ENCODE measurements at places on chromosomes 4 and X. TPM values are rescaled to one million over a fixed set of nuclear protein-coding genes. Genes with fewer than 3 reads are reported as not detected.

GRCh38 chr4:32890398-32890797 is 2170.2 kb downstream of the PCDH7 start:
- no peak overlapping the region for H3K27ac ChIP-seq
- H3K4me1 ChIP-seq = no peaks in the 10 kb centered on the region
- no peak for DNase-seq
- no peak overlapping the region for H3K4me3 ChIP-seq

GRCh38 chr4:130479020-130479419 is 1383.1 kb downstream of the C4orf33 start:
- peak; percentile 54 for DNase-seq
- peaks cover 17% of the 10 kb centered on the region for H3K4me1 ChIP-seq
- no peaks in the 10 kb centered on the region for H3K27me3 ChIP-seq
- H3K27ac ChIP-seq = peak overlapping the region; percentile 79

- peaks cover 34% of the 10 kb centered on the region for H3K36me3 ChIP-seq
- no peaks in the 10 kb centered on the region for H3K27me3 ChIP-seq
- DNase-seq = peak; percentile 37
- no peak overlapping the region for H3K4me3 ChIP-seq
Measured at GRCh38 chr4:1356181-1356998, 9.4 kb downstream of the UVSSA start.

- peaks cover 13% of the 10 kb centered on the region for H3K36me3 ChIP-seq
- no peak for DNase-seq
- H3K27me3 ChIP-seq = no peaks in the 10 kb centered on the region
- H3K27ac ChIP-seq = no peak overlapping the region
Measured at GRCh38 chrX:1450361-1451161, 2.1 kb downstream of the ASMTL start.

- H3K27ac ChIP-seq = no peak overlapping the region
- H3K36me3 ChIP-seq = no peaks in the 10 kb centered on the region
- no peak overlapping the region for H3K4me3 ChIP-seq
- no peaks in the 10 kb centered on the region for H3K27me3 ChIP-seq
Measured at GRCh38 chr4:71123951-71124350, 130.5 kb downstream of the DCK start.

GRCh38 chr4:142558851-142559250 is 287.2 kb downstream of the INPP4B start:
- H3K27me3 ChIP-seq = no peaks in the 10 kb centered on the region
- no peaks in the 10 kb centered on the region for H3K36me3 ChIP-seq
- H3K4me3 ChIP-seq = no peak overlapping the region
- H3K27ac ChIP-seq = no peak overlapping the region
- DNase-seq = no peak

- no peak overlapping the region for H3K4me3 ChIP-seq
- no peak overlapping the region for H3K27ac ChIP-seq
- peak; percentile 33 for DNase-seq
Measured at GRCh38 chr4:121998024-121998423, 46.2 kb upstream of the TRPC3 start.

GRCh38 chrX:136816975-136817374 is 36.2 kb upstream of the ARHGEF6 start:
- no peaks in the 10 kb centered on the region for H3K27me3 ChIP-seq
- no peak for DNase-seq
- no peak overlapping the region for H3K4me3 ChIP-seq
- no peak overlapping the region for H3K27ac ChIP-seq

DNA sequence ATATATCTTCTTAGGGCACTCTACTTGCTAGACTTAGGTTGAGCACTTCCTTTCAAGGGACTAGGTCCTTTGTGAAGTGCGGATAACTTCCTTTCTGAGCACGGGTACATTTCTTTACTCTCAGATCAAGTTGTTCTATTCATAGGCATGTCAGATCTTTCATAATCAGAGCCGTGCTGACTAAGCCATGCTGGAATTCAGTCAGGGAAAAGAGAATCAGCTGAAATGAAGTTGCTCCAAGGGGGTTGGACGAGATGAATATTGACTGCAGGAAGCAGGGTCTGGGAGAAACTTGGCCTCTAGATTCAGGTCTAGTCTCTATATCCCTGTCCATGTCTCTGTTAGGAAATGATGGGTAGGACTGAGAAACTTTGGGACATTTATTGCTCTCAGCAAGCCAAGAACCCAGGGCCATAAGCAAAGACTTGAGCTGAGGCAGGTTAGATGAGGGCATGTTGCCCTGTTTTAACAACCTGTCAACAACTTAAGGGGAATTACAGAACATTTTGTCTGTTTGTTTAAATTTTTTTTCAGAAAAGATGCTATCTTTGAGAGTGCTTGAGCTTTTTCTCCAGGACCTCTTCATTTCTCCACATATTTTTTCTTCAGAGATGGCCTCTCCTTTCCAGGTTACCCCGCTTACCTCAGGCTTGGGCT is 28.3 kb downstream of the AREG start:
- H3K36me3 ChIP-seq = no peaks in the 10 kb centered on the region
- H3K27me3 ChIP-seq = no peaks in the 10 kb centered on the region
- H3K4me1 ChIP-seq = peaks cover 37% of the 10 kb centered on the region
- no peak overlapping the region for H3K27ac ChIP-seq

LUZP4 gene
- not detected for total RNA-seq

WDFY3 gene
- total RNA-seq = 90.7 TPM

CT47A7 gene
- not detected for total RNA-seq

TLL1 gene
- total RNA-seq = 1.4 TPM
